Placental pericyte (primary cell): ENCODE measurements at places on chromosomes 4 and X. TPM values are rescaled to one million over a fixed set of nuclear protein-coding genes. Genes with fewer than 3 reads are reported as not detected.

XAGE1A gene
- not detected in 2 replicates for total RNA-seq

CT55 gene
- total RNA-seq = not detected in 2 replicates

USP17L29 gene
- total RNA-seq = not detected in 2 replicates

DMRTC1 gene
- total RNA-seq = not detected in 2 replicates

HHIP gene
- total RNA-seq = 0.44 and 10.7 TPM in 2 replicates

ADH7 gene
- not detected in 2 replicates for total RNA-seq

SAGE1 gene
- not detected in 2 replicates for total RNA-seq

USO1 gene
- total RNA-seq = 123 and 145 TPM in 2 replicates

PABPC1L2B gene
- not detected in 2 replicates for total RNA-seq

MID2 gene
- 19.6 and 19.7 TPM in 2 replicates for total RNA-seq

INTS6L gene
- 3.3 and 5.7 TPM in 2 replicates for total RNA-seq

S100G gene
- total RNA-seq = not detected in 2 replicates

MUC7 gene
- not detected in 2 replicates for total RNA-seq

PPP1R2C gene
- not detected in 2 replicates for total RNA-seq

HDX gene
- 0.66 and 2.1 TPM in 2 replicates for total RNA-seq

TRPC5OS gene
- total RNA-seq = not detected in 2 replicates

DGAT2L6 gene
- not detected in 2 replicates for total RNA-seq

RS1 gene
- total RNA-seq = not detected in 2 replicates

FATE1 gene
- not detected in 2 replicates for total RNA-seq

LDOC1 gene
- total RNA-seq = 4.8 and 6.2 TPM in 2 replicates

MMRN1 gene
- 0.57 TPM in 1 of 2 replicates, not detected in the other for total RNA-seq

GAGE12H gene
- not detected in 2 replicates for total RNA-seq

HTR2C gene
- 0.44 and 1.3 TPM in 2 replicates for total RNA-seq

NLGN3 gene
- 0.14 and 0.22 TPM in 2 replicates for total RNA-seq

MAGEB10 gene
- not detected in 2 replicates for total RNA-seq

FRMPD4 gene
- total RNA-seq = 3.0 and 14.0 TPM in 2 replicates

HS6ST2 gene
- 0.22 TPM in 1 of 2 replicates, not detected in the other for total RNA-seq

IGSF1 gene
- total RNA-seq = 0.29 and 0.44 TPM in 2 replicates

ARHGAP36 gene
- total RNA-seq = not detected in 2 replicates

MAP7D2 gene
- total RNA-seq = 0.14 and 0.22 TPM in 2 replicates

CLGN gene
- 2.7 and 7.0 TPM in 2 replicates for total RNA-seq

SLITRK4 gene
- total RNA-seq = 0.22 and 7.0 TPM in 2 replicates

SHISA3 gene
- not detected in 2 replicates for total RNA-seq

IDS gene
- 40.3 and 85.2 TPM in 2 replicates for total RNA-seq

GPR50 gene
- total RNA-seq = not detected in 2 replicates

AR gene
- 0.22 and 6.2 TPM in 2 replicates for total RNA-seq

EDNRA gene
- total RNA-seq = 1.3 and 13.2 TPM in 2 replicates

SYNPO2 gene
- 13.1 and 17.0 TPM in 2 replicates for total RNA-seq

CXCL5 gene
- 8.2 and 19.5 TPM in 2 replicates for total RNA-seq

GAGE12E gene
- not detected in 2 replicates for total RNA-seq

ELF4 gene
- total RNA-seq = 24.2 and 30.9 TPM in 2 replicates

TAF7L gene
- 0.22 and 1.1 TPM in 2 replicates for total RNA-seq

BEND2 gene
- not detected in 2 replicates for total RNA-seq

CSAG1 gene
- not detected in 2 replicates for total RNA-seq

TACC3 gene
- 4.8 and 37.7 TPM in 2 replicates for total RNA-seq

CNKSR2 gene
- 0.88 and 1.4 TPM in 2 replicates for total RNA-seq

SPRY1 gene
- 23.8 and 66.1 TPM in 2 replicates for total RNA-seq

MXD4 gene
- 31.4 and 45.7 TPM in 2 replicates for total RNA-seq

CYP4V2 gene
- total RNA-seq = 7.7 and 15.0 TPM in 2 replicates

FGD1 gene
- total RNA-seq = 8.3 and 15.7 TPM in 2 replicates

FAM184B gene
- total RNA-seq = under 0.01 TPM in 1 of 2 replicates, not detected in the other

CRLF2 gene
- total RNA-seq = not detected in 2 replicates

BMPR1B gene
- under 0.01 and 0.72 TPM in 2 replicates for total RNA-seq

ATP1B4 gene
- not detected in 2 replicates for total RNA-seq

F9 gene
- total RNA-seq = not detected in 2 replicates

STS gene
- total RNA-seq = 3.3 and 4.3 TPM in 2 replicates

PDZD11 gene
- total RNA-seq = 39.0 and 49.1 TPM in 2 replicates

IL9R gene
- total RNA-seq = not detected in 2 replicates
